ENCODE measurements at places on chromosomes 5 and 9.

DNA sequence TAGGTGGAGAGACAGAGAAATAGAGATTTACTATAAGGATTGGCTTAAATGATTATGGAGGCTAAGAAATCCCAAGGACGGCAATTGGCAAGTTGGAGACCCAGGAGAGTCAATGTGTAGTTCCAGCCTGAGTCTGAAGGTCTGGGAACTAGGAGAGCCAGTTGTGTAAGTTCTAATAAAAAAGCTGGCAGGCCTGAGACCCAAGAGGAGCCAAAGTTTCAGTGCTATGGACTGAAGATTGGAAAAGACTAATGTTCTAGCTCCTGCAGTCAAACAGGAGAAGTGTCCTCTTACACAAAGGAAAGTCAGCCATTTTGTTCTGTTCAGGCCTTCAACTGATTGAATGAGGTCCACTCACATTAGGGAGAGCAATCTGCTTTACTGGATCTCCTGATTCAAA lies 50.0 kb downstream of the NMUR2 start:
- DNase-seq = no peak

DNA sequence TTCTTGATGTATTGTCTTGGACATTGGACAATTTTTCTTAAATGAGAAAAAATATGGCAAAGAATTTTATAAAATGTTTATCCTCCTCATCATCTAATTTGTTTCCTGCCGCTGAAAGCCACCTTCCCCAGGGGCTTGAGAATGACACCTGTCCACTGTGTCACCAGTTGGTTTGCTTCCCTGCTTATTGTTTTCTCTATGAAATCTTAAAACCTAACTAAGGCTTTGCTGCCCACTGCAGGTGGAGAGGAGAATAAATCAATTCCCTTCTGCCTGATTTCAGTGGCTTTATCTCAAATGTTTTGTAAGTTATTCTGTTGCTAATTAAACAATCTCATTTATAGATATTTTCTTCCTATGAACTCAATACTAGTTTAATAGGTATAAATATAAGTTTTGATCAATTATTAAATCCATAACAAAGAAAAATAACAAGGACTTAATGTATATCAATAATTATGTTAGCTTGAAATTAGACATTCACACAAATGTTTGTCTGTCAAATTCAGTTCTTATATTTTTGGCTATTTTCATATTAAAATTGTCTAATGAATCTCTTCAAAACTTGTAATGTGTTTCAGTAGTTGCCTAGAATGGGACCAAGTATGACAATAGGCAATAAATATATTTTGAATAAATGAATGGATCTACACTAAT lies 822.5 kb downstream of the PTPRD start:
- DNase-seq = peak; percentile 32

DNA sequence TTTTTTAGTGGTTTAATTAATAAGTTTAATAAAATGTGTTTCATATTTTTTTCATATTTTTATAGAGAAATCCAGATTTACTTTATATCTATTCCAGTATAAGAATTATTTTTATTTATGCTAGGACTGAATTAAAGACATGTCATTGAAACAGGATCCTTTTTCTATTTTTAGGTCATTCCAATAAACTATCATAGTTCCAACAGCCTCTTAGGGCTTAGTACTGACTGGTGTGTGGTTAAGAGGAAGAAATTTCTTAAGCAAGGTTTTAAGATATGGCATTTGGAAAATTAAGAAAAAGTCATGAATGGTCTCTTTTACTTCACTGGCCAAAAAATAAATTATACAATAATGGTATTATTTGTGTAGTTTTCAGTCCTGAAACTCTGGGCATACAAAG lies 31.2 kb upstream of the PRR16 start:
- no peak for DNase-seq

DNA sequence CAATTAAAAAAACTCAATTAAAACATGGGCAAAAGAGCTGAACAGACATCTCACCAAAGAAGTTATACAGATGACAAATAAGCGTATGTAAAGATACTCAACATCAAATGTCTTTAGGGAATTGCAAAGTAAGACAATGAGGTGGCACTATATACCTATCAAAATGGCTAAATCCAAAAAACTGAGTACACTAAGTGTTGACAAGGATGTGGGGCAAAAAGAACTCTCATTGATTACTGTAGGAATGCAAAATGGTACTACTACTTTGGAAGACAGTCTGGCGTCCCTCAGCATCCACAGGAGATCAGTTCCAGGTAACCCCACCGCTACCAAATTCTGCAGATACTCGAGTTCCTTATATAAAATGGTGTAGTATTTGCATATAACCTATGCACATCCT lies 198.1 kb downstream of the DAB2IP start:
- no peak for DNase-seq

DNA sequence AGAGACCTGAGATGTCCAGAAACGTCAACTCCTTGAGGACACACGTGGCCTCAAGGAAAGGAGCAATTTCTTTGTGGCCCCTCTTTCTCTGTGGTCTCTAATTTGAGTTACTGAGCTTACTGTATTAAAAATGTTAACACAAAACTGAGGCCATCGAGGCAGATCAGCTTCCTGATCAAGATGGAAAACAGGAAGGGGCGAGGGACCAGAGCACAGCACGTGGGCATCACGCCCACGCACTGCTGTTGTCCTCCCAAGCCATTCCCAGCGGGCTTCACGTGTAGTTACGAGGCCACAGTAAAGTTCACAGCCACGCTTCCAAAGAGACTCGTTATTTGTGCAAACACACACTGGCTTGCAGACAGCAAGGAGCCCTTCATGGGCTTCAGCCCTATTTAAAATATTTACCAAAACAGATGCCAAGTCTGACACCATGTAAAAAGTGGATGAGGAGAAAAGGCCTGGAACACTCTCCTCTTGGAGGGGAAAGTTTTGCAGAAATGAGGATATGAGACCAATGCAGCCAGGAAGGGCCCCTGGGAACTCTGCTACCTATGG lies 149.5 kb downstream of the ROR2 start:
- DNase-seq = no peak

DNA sequence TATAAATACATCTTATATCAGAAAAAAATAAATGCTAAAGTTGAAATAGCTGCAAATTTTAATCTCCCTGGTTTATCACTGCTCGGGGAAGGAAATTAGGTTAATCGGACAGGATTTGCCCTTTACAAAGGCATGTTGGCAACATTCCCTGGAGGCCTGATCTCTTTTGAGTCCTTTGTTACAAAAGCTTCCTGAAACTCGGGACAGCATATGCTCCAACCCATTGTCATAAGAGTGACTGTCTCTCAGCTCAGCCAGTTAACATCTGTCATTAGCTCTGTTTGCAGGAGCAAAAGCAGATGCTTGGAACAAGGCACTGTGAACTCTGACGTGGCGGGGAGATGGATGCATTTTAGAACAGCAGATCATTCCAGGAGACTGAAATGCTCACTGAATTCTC lies 80.6 kb downstream of the MYO10 start:
- peak; percentile 34 for DNase-seq

DNA sequence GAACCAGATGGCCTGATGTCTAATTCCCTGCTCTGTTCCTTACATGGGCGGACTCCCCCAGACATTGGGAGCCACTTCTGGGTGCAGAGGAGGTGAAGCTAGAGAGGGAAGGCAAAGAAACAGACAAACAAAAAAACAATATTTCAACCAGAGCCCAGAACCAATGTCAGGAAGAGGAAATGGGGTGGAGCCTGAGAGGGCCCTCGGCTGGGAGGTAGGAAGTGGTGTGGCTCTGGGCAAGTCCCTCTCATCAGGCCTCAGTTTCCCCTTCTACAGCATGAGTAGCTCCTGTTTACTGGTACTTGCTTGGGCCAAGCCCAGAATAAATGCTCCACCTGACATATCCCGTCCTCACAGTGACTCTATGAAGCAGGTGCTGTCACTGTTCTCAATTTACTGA lies 11.1 kb downstream of the SH2D3C start:
- no peak for DNase-seq

DNA sequence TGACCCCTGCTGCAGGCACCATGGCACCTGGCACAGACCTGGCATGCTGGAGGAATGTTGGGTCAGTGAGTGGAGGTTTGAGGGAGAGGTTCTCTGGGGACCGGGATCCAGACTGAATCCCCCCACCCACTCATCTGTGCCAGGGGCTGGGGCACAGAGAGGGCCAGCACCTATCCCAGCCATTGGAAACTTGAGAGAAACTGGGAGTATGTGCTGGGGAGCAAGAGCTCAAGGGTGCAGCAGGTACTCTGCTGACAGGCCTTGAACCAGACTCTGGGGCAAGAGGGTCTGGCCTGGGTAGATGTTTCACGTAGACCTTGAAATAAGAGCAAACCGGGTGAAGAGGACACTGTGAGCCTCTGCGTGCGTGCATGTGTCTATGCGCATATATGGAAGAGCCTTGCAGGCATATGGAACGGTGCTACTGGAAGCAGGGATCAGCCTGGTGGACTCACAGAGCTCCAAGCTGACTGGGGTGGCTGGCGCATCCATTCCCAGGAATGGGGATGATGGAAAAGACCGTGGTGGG lies 8.8 kb downstream of the FGF18 start:
- DNase-seq = no peak

DNA sequence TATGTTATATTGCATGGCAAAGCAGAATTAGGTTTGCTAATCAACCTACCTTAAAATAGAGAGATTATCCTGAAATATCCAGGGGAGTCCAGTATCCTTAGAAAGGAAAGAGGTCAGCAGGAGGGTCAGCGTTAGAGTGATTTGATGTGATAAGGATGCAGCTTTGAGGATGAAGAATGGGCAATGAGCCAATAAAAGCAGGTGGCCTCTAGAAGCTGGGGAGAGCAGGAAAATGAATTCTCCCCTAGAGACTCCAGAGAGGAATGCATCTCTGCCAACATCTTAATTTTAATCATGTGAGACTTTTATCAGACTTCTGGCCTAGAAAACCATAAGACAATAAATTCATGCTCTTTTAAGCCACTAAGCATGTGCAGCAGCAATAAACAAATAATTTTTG lies 65.7 kb upstream of the SYK start:
- no peak for DNase-seq

DNA sequence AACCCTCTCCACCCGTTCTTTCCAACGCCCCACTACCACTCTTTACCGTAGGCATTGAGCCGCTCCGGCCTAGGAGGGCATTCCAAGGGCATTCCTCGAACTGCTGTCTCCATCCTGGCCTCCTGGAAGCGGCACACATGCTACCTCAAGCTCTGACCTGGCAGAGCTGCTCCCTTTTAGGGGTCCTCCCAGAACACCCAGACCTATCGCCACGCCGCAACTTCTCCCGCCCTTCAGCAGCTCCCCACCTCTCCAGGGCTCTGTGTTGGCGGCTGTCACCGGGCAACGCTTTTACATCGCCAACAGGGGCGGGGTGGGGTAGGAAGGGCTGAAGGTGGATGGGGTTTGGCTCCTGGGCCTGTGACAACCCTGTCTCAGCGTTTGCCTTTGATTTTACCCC lies 4.6 kb upstream of the MYORG start:
- DNase-seq = no peak

DNA sequence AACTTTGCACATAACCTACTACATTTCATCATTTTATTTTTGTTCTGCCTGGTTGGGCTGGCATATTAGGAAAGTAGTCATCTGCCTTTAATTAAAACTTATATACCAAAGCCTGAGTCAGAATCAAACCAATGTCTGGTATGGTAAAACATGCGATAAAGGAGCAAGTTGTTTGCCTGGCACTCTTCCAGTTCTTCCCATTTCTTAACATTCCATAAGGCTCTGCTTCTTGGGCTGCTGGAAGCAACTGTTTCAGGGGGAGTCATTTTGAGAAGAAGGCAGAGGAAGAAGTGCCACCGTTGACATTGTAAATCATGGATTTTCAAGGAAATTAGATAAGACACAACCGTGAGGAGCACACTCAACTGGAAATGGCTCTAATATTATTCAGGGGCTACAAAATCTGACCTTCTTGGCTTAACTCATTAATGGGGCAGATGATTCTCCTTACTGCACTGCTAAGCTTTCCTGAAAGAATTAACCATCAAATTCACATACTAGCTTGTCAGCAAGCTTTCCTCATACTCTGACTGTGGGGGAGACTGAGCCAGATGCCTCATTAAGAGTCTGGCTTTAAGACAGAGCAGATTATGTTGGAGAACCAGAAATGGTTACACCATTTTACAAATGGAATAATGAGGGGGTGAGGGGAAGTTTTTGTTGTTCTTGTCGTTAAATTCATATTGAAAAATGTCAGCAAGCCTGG lies 391.0 kb downstream of the TMEM232 start:
- no peak for DNase-seq

- no peak for DNase-seq
Measured at GRCh38 chr5:122707796-122708195, 67.1 kb upstream of the SNX2 start.

- no peak for DNase-seq
Measured at GRCh38 chr5:43017428-43017815, 22.7 kb downstream of the ANXA2R start.
